Caki2 (cell line): ENCODE measurements at places on chromosomes 12 and 14. TPM values are rescaled to one million over a fixed set of nuclear protein-coding genes. Genes with fewer than 3 reads are reported as not detected.

Gene HHIPL1
- 0.03 TPM in 1 of 2 replicates, not detected in the other for total RNA-seq

Gene CLECL1
- total RNA-seq, result not detected in 2 replicates

Gene KERA
- not detected in 2 replicates for total RNA-seq

Gene KCNK10
- total RNA-seq, result not detected in 2 replicates

Gene LRTM2
- total RNA-seq, result not detected in 2 replicates

Gene SMIM10L1
- 7.4 and 10.2 TPM in 2 replicates for total RNA-seq

Gene SMIM41
- not detected in 2 replicates for total RNA-seq

Gene TSPAN31
- total RNA-seq, result 103 and 136 TPM in 2 replicates

Gene RHOJ
- total RNA-seq, result not detected in 2 replicates

Gene NFE2
- not detected in 2 replicates for total RNA-seq

Gene MYO1H
- total RNA-seq, result not detected in 2 replicates

DNA sequence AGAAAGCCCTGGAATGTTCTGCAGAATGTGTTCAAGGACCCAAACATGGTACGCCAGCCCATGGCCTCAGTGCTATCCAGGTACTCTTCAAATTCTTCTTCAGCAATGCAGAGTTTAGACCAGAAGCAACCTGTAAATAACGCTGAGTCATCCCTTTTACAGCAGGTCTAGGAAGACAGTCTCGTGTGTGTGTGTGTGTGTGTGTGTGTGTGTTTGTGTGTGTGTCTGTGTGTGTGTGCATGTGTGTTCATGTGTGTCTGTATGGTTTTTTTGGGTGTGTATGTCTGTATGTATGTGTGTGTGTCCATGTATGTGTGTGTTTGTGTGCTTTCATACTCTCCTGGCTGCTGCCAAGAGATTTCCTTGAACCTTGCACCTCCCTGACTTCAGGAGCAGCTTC, 60.1 kb upstream of the RFX4 start:
- peak; percentile 3 for DNase-seq

- DNase-seq, result no peak
Observed at GRCh38 chr12:86663716-86664115, 407.5 kb upstream of the MGAT4C start.

DNA sequence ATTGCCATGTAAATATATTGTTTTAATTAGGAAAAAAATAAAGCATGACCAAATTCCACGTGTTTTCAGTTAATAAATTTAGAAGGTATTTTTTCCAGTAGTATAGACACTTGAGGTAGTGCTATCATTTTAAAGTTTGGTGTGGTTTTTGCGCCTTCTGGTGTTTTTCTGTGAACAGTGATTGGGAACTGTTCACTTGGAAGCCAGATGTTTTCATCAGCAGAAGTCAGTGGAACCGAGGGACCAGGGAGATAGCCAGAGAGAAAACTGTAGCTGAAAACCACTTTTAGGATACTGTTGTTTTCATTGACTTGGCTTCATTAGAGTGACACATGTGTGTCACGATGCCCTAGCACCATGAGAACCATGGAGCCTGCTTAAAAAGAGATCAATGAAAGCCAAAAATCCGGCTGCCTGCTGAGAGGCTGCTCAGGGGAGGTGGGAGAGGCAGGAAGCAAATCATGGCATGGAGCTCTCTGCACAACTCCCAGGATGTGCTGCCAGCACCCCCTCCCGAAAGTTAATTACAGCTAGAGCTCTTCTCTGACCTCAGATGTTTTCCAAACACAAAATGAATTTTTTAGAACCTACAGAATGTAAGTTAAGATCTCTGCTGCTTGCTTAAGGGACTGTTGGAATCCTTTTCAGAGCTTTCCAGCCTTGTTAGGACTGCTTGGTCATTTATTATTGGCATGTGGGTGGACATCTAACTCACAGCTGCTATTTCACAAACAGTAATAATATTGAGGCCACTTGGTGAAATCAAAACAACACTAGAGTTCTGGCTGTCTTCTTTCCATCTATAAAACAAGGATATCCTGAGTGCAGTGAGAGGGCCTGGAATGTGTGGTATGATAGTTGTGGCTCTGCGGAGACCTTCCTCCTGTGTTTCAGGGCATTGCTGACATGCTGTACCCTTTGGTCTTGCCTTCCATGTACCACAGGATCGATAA, 192.3 kb downstream of the ANO4 start:
- no peak for DNase-seq

DNA sequence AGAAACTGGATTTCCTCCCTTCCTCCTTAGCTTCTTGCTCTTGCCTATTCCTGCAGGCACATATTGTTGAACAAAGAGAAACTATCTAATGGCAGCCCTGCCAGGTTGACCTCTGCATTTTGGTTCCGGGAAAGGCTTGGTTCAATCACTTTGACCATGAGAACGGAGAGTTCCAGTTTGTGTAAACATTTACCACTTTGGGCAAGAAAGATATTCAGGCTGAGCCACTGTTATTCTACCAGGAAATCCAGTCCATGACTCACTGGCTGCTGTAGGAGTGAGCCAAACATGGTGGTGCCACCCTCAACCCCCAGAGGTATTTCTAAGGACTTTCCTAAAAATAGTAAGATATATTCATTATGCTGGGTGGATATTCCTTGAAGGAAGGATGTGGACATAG, 242.2 kb upstream of the OR4E1 start:
- DNase-seq, result peak; percentile 27

DNA sequence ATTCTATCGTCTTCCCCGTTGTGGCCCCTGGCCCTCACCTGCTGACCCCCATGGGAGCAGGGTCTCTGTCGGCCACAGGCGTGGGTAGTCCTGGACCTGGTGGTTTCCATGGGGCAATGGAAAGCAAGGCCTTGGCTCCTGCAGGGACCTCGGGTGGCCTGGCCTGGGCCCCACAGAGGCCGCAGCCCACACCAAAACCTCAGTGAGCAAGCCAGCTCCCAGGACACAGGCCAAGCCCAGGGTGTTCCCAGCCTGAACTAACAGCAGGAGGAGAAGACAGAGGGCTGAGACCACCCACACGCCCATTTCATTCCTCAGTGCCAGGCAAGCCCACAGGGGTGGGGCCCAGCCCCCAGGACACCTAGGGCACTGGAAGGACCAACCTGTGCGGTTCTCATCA, 16.9 kb downstream of the ABCB9 start:
- DNase-seq, result no peak

DNA sequence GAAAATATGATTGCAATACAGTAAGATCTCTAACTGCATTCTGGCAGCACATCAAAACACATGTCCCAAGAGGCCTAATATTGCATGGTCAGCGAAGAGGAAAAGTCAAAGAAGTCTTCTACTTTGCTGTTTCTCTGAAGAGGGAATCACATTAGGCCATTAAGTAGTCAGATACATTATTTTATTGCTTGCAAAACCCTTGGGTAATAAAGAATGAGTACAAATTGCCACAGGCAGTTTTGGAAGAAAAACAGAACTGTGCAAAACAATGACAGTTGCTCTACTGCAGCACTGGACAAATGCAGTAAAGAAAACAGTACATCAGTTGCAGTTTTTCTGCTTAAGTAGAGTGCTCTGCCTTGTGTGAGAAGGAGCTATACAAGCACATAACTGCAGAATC, 211.9 kb downstream of the MED13L start:
- no peak for DNase-seq

- no peak for DNase-seq
Observed at GRCh38 chr14:101225157-101226152, 321.9 kb upstream of the RTL1 start.

- DNase-seq, result no peak
Observed at GRCh38 chr12:116113398-116114130, 163.9 kb downstream of the MED13L start.

DNA sequence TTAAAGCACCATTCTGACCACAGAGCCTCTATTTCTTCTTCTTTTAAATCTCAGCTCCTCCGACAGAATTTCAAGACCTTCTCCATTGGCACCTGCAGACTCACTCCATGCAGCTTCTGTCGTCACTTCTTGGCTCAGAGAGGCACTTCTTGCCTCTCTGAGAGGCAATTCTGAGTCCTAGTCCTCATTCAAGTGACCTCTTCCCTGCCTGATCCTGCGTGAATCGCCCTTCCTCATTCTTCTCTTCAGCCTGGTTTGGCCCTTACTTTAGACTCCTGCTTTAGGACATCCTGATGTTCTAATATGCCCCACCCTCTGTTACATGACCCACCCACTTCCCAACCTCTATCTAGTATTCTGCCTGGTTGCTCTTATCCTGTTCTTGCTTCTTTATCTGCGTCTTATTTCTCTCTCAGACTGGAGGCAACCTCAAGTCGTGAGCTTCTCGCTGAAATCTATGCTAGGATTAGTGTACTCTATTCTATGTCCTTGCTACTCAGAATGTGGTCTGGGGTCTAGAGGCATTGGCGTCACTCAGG, 55.6 kb upstream of the CISTR start:
- no peak for DNase-seq

- DNase-seq, result peak; percentile 62
Observed at GRCh38 chr12:25352083-25352918, 101.6 kb upstream of the KRAS start.

- DNase-seq, result no peak
Observed at GRCh38 chr12:109950625-109951024, 45.5 kb downstream of the GIT2 start.

DNA sequence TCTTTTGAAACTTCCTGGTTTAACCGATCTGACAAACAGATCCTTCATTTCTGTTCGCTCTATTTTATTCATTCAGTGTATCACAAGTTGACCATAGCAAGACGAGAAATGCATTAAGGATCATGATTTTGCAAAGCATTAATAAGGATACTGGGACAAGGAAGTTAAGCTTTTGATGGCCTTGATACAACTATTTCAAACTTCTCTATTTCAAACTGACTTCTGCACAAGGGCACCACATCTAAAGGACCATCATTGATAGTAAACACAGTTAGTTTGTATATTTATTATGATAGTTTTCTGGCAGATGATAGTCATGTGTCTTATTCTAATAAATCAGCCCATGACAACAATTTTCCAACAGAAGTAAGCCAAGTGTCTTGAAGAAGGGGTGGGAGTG, 25.8 kb upstream of the PLXNC1 start:
- no peak for DNase-seq

DNA sequence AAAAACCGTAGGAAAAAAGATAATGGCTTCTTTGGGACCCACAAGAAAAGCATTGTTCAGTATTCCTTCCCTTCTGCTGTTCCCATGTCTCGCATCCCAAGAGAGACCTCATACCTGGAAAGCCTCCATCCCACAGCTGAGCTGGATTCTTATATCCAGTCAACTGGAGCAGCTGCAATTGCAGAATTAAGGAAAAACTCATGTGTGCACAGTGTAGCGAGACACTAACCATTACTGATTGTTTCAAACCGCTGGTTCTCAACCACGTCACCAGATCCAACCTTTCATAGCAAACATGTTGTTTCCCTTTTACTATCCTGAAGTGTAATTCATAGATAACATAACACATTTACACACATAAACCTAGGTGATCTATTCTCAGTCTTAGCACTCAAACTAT, 5.5 kb upstream of the RNASE10 start:
- DNase-seq, result no peak

DNA sequence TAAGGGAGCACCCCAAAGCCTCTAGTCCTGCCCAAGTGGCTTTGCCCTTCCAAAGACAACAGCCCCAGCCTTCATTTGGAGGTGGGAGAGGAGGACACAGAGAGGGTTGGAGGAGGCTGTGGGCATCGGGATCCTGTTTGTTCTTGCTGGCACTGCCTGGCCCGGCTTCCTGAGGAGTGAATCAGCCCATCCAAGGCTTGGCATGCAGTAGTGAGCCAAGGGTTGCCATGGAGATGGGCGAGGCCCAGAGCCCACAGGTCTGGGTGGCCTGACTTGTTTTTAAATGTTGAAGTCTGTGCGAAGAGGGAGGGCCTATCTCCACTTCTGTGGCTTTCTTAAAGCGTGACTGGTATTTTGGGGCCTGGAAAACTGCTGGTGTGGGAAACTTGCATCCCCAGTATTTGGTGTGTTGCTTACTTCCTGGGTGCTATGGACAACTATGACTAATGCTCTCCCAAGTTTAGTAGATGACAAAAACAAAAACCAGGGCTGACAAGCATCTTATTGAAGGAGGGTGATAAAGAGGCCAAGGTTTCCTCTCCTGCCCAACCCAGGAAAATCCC, 15.8 kb downstream of the CD9 start:
- DNase-seq, result peak; percentile 99

- peak; percentile 25 for DNase-seq
Observed at GRCh38 chr12:47838286-47838931, 18.7 kb upstream of the HDAC7 start.

- DNase-seq, result peak; percentile 38
Observed at GRCh38 chr14:29749327-29749726, 178.3 kb downstream of the PRKD1 start.

DNA sequence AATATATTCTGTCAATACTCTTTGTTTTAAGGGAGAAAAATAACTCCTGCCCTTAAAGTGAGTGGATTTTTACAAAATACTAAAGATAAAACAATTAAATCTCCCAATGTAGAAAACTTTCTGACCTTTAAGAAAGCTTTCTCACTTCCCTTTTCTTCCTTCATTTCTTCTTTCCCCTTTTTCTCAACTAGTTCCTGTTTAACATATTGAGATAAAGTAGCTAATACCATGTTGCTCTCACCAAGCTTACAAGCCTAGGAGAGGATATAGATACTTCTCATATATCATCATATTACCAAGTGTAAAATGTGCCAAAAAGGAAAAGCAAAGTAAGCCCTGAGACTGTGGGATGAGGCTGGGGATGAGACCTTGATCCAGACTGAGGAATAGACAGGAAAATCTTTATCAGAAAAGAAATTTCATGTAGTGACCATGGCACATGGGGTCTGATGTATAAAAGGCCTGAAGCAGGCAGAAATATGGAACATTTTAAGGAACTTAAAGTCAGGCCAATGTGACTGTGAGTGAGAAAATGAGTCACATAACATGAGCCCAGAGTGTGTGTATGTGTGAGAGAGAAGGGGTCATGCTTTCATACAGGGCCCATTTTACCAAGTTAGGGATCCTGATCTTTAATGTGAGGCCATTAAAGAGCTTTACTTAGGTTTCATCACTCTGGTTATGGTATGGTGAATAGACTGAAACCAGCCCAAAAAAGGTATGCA, 1.6 kb upstream of the RPL10L start:
- DNase-seq, result no peak

- no peak for DNase-seq
Observed at GRCh38 chr14:81172881-81173280, 47.9 kb downstream of the GTF2A1 start.
